Activated CD4-positive, alpha-beta T cell treated with anti-CD3 and anti-CD28 coated beads for 24 hours (primary cell): ENCODE measurements at places on chromosomes 2 and 18.

- DNase-seq = no peak
Observed at GRCh38 chr2:108629417-108629816, 89.9 kb upstream of the RANBP2 start.

GRCh38 chr2:88144914-88145497, 17.1 kb upstream of the FABP1 start:
- DNase-seq = no peak

DNA sequence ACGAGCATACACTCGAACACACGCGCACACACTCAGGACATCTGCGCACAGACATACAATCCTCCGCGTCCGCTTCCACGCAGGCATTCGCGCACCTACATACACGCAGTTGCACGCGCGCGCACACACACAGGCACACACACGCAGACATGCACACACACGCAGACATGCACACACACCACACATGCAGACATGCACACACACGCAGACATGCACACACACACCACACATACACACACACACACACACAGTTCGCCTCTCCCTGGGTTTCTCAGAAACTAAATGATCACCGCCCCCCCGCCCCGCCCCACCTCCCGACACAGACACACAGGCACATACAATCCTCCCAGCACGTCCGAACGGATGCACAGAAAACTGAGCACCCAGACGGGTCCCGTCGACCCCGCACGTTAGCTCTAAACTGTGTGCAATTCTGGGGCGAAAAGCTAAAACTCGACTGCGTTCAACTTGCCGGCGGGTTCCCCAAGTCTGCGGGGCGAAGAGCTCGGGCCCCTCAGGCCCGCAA, 1.0 kb downstream of the EPHA4 start:
- no peak for DNase-seq

DNA sequence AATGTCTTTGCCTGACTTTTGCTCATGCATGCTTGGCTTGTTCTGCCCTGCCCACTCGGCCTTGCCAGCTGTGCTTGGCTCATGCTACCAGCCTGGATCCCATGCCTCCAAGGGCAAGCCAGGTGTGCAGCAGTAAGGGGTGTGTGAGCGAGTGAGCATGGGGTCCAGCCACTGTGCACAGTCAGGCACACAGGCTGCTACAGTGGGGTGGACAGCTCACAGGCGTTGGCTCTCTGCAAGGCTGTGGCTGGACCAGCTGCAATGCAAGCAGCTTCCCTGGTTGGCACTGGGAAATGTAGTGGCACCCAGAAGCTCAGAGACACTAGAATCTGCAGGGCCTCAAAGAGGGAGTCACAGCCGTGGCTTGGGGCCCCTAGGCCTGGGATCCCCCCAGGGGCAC, 529.7 kb downstream of the DSC3 start:
- no peak for DNase-seq

DNA sequence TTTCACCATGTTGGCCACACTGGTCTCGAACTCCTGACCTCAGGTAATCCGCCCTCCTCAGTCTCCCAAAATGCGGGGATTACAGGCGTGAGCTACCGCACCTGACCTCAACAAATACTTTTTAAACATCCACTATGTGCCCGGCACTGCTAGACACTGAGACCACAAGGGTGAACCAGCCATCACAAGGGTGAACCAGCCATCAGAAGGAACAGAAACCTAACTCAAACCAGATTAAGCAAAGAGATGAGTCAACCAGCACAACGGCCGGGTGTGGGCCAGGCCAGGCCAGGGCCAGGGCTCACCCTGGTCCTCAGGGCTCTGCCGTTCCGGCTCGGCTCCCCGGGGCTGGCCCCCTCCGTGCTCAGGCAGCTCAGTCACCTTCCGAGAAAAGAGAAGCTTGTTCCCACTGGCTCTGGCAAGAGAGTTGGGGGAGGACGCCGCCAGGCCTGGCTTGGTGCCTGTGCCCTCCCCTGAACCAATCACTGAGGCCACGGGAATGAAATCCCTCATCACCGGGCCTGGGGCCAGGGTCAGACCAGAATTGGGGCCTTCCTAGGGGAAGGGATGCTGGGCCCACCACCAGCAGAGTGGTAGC, 4.4 kb downstream of the TEX44 start:
- DNase-seq = no peak

- DNase-seq = no peak
Observed at GRCh38 chr18:37554399-37554787, 11.2 kb downstream of the CELF4 start.
